ENCODE measurements at places on chromosomes 6 and 20. TPM values are rescaled to one million over a fixed set of nuclear protein-coding genes. Genes with fewer than 3 reads are reported as not detected.

The BPI gene
- not detected for total RNA-seq

DNA sequence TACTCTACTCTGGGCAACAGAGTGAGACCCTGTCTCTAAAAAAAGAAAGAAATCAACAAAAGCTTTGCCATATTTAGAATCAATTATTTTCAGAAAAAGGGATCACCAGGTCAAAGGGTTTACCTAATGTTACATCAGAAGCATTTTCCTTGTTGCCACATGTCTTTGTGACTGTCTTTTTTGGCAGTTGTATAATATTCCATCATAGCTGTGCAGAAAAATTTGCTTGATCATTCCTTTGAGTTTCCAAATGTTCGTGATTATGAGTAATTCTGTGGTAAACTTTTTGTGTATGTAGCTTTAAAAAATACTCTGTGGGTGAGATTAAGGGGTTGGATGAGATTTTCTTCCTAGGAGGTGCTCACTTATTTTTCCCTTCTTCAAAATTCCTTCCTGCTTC lies 26.4 kb downstream of the PNPLA1 start:
- DNase-seq = no peak

DNA sequence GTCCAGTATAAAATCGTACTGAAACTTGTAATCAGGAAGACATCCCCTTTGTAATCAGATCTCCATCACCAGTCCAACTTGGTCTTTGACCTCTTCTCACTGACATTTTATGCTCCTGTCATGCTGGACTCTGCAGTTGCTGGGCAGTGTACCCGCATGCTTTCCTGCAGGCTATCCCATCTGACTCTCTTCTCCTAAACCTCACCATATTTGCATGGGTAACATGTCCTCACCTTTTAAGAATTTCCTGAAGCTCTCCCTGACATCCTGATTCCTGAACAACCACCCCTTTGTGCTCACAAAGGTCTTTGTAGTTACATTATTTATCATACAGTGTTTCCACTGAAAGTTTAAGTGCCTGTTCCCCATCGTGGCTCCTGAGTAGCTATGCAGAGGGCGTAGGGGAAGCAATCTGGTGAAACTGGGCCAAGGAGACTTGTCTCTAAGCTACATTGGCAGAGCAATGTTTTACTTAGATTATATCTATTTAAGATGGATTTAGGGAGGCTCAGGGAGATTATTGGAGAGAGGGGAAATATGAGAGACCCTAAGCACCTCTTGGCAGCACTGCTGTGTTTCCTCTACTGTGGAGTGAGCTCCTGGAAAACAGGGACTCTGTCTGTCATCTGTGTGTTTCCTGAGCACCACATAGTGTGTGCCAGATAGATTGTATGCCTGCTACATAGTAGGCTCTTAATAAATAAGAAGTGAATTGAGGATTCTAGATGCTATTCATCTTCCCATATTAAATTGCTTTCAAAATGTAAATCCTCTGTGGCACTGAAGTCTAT lies 124.0 kb downstream of the LAMA2 start:
- DNase-seq = no peak

The TNNC2 gene
- 1.2 TPM for total RNA-seq

The DHX16 gene
- 15.9 TPM for total RNA-seq

GRCh38 chr6:137610702-137611101 lies 116.5 kb upstream of the OLIG3 start:
- DNase-seq = no peak

The GABRR1 gene
- total RNA-seq = not detected

Measured in CD4-positive, alpha-beta T cell (primary cell).